ENCODE measurements at places on chromosomes 7 and 10.

DNA sequence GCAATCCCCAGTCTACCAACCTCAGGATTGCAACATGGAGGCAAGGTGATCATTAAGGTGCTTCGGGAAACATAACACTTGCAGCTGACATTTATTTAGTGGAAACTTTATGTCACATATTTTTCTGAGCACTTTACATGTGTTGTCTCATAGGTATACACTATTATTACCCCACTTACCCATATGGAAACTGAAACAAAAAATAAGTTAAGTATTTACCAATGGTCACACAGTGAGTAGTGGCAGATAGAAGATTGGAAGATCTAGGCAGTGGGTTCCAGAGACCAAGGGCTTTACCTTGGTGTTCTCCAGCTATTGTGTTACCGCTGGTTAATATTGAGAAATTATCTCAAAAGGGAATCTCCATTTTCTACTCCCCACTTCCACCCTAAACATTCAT lies 1279.1 kb upstream of the SORCS1 start:
- no peak for DNase-seq

GRCh38 chr10:132229834-132230556 lies 43.2 kb downstream of the DPYSL4 start:
- DNase-seq: no peak

DNA sequence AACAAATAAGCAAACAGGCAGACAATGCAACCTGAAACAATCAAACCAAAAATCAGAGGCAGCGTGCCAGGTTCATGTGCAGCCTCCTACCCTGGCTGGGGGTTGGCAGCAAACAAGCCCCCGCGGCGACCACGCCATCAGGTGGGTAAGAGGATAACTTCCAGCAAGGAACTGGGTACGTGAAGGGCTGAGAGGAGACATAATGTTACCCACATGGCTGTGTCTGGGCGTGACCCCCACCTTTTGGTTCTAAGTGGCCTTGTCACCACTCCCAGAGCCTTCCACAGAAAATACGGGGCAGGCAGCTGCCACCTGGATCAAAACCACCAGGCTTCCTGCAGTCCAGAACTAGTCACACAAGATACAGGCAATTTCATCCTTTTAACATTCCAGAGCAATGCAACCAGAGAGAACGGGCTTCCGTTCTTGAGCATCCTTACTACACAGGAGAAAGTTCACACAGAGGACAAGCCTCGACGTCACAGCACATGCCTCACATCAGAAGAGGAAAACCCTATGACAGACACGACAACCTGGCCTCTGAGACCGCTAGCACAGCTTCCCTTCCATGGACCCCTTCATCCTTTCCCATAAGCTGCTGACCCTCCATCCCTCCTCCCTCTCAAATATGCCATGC lies 171.0 kb downstream of the GRID1 start:
- no peak for DNase-seq

DNA sequence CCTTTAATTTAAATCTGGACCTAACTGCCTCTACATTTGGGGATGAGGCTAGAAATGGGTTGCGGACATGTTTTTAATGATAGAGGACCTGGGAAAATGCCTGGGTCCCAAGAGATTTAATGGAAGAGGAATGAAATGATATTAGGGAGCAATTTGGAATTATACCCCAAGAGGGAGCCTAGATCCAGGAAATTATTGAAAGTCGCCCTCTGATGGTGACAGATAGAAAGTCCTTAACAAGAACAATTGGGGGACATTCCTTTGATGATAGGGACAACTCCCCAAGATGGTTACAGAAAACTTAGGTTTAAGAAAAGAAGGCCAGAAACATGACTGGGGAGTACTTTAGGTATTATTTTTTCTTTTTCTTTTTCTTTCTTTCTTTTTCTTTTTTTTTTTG lies 9.5 kb upstream of the TSGA13 start:
- no peak for DNase-seq

- no peak for DNase-seq
Measured at GRCh38 chr10:36801660-36802059, 323.7 kb upstream of the ANKRD30A start.

DNA sequence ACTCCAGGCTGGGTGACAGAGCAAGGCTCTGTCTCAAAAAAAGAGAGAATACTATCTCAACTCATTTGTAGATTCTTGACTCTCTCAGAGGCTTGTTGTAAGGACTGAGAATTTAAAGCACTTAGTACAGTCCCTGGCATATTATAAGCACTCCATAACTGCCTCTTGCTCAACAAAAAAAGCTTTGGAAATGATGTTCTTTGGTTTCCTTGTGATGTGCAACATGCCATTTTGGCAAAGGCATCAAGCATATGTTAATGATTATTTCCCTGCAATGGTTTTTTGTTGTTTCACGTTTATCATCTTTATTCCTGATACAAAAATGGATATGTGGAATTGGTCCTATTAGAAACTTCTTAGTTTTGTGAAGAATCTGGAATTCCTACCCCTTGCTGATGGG lies 15.7 kb downstream of the NOLC1 start:
- no peak for DNase-seq

GRCh38 chr10:98242823-98243222 lies 25.2 kb downstream of the LOXL4 start:
- DNase-seq: peak; percentile 7

DNA sequence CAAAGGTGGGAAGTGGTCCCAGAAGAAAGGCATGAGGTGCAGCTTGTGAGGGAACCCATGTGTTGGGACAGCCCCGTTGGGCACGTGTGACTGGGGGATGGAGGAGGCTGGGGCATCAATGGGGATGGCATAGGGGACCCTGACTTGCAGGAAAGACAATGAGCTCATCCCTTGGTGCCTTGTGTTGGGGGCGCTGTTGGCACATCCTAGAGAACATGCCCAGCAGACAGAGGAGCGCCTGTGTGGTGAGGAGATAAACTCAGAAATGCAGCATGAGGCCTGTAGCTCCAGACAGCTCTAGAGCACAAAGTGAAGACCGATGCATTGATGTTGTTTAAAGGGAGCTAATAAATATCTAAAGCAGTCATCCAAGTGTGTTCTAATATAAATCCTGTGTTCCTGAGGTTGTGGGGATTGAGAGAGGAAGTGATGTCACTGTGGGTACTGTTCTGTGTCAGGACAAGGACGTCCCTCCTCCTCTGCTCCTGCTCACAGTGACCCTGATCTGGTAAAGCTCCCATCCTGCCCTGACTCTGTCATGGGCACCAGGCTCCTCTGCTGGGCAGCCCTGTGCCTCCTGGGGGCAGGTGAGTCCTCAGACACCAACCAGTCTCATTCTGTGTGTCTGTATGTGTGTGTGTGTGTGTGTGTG lies 126.1 kb upstream of the PRSS58 start:
- no peak for DNase-seq

DNA sequence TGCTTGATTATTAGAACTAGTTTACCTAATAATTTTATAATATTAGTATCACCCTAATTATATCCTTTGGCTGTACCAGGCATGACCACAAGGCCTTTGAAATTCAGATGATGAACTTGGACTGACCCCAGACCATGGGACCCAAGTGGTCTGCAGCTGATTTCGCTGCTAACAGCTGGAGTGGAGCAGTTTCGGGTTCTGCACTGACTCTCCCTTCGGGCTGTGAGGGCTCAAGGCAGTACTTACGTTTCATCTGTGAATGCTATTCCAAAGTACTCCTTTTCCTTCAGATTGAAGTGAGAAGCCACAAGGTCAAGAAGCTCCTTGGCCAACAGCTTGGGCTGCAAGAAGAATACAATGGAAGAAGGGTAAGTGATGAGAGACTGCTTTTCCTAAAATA lies 223.8 kb downstream of the PRPF18 start:
- no peak for DNase-seq

DNA sequence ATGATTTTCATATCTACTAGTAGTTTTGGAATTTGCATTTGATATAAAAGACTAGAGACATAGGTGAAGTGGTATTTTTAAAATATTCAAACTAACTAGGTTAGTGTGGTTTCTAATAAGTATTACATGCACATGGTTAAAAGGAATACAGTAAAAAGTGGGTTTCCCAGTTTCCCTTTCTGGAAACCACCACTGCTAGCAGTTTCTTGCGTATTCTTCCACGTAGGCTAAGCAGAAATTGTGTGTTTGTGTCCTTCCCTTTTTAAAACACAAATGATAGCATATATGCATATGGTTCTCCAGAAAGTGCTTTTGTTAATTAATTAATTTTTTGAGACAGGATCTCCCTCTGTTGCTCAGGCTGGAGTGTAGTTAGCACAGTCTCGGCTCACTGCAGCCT lies 15.4 kb downstream of the NRF1 start:
- no peak for DNase-seq

DNA sequence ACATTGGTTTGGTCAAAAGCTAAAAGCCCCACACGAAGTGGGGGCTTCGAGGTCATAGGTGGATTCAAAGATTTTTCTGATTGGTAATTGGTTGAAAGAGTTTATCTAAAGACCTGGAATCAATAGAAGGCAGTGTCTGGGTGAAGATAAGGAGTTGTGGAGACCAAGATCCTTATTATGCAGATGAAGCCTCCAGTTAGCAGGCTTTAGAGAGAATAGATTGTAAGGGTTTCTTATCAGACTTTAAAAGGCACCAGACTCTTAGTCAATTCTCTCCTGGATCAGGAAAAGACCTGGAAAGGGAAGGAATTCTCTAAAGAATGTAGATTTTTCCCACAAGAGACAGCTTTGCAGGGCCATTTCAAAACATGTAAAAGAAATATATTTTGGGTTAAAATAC lies 260.2 kb downstream of the PHF14 start:
- DNase-seq: no peak

- DNase-seq: no peak
Measured at GRCh38 chr10:61398366-61399129, 54.6 kb downstream of the TMEM26 start.

DNA sequence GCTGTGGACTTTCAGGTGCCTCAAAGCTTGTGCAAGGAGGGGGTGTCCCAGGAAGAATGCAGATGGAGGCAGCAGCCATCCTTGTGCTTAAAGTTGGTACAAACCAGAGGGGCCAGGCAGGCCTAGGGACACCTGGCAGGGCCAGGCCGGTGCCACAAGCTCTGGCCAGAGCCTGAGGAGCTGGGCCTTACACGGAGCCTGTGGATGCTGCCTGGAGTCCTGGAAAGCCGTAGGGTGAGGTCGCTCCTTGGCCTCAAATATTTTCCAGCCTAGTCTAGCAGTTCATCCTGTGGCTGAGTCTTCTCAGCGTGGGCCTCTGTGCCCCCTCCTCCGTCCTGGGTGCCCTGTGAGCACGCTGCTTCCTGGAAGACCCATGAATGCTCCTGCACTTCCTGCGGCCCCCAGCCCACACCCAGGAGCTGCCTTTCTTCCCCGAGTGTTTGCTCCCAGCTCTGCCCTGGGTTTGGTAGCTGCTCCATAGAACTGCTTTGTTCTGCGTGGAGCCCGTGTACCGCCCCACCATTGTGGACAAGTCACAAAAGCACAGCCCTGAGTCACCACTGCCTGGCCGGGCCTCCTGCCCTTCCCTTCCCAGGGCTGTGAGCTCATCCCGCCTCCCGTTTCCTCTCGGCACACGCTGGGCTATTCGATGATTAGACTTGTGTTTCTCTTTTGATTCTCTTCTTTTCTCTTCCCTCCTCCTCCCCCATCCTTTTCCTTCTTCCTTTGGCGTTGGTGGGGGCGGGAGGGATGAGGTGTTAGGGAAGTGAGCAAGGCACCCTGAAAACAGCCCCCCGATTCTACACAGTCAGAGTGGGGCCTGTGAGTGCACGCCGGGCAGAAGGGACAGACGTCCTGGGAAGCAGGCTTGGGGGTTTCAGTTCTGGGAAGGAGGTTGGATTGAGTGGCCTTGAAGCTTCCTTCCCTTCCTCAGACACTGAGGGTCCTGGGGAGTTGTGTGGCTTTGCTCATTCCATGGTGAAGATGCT lies 73.2 kb upstream of the SHH start:
- no peak for DNase-seq

DNA sequence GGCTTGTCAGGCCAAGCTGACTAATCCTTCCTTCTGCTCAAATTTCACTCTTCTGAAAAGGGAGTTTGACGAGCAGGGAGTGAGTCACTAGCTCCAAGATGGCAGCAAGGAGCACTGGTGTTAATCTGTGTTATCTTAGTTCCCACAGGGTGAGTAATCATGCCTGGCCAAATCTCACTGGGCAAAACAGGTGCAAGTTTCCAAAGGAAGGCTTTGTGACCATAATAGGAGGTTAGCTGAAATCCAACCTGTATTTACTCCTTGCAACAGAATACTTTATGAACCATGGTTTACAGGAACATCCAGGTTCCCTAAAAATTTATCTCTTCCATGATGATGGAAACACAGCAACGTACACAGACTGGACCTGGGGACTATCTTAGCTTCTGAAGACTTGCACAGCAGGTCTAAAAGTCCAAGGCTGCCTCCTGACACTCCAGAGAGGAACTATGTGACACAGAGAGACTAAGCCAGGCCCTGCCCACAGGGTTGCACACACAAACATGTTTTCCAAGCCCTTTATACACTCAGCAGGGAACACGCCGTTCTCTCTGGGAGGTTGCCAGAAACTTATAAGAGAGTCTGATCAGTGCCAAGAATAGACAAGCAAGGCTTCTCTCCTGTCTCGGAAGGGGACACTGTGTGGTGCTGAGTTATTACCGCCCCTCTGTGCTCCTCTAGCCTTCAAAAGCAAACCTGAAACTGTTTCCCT lies 46.3 kb downstream of the PDK4 start:
- DNase-seq: peak; percentile 67

DNA sequence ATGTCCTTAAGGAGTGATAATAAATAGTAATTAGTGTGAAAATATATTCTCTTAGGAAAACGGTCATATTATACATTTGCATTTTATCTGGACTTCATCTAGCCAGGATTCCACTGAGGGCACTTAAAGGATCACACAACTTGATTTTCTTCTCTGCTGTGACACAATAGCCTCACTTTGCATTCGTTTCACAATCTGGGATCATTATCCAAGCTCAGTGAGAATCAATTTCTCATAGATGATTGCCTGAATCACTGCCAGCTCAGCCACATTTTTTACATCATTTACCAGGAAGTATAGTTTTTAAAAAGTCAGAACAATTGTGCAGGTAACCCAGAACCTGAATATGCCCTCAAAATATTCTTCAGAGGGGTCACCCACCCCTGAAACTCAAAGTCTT lies 68.9 kb downstream of the PTPRZ1 start:
- DNase-seq: no peak

DNA sequence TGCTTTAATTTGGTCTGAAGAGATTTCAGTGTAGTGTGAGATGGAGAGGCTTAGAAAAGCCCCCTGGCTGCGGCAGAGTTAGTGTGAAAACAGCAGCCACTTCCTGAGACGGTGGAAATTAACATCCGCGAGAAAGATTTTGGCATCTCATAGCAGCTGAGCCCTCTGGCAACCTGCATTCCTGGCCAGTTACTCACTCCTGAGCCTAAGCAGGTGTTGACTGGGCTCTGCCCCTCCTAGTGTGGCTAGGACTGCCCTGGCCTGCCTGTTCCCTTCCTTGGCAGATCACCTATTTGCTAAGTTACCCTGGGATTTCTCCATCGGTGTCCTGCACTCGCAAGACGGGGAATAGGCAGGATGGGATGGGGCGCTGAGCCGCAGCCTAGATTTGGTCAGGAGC lies 57.6 kb upstream of the LMTK2 start:
- no peak for DNase-seq

All from DMS 273 treated with DMSO at 0.1 percent for 48 hours (cell line).